Cardiac septum (tissue), 1 donor: ENCODE measurements at places on chromosomes 11 and 22.
A peak's percentile ranks its signal among the peaks of the same experiment; 100 is the strongest.

DNA sequence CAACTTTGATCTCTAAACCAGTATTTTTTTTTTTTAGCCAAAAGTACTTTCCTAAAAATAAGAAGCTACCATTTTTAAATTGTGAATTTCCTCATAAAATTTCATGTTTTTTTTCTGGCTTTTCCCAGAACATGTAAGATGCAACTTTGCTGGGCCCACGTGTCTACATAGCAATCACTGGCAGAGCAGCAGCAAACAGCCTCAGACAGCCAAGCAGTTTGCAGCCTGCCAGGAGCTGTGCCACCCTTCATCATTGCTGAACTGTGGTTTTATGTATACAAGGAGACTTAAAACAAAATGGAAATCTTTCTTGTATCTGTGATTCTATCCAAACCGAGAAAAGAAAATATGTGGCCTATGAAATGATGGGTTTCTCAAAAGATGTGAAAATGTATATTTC, 110.2 kb downstream of the GRIA4 start:
- DNase-seq, result no peak

DNA sequence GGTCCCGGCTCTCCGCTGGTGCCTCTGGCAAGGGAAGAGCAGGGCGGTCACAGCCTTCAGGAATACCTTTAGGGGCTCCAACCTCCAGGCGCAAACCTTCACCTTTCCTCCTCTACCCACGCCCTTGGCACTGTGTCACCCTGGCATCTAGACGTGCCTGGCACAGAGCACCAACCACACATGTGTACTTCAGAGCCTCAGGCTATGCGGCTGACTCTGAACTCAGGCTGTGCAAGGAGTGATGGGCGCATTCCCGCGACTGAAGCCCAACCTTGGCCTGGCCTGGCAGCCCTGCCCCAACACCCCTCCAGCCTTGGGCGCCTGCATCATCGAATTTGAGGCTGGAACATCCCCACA, 11.4 kb downstream of the SCARF2 start:
- no peak for DNase-seq

- DNase-seq, result no peak
Measured at GRCh38 chr11:73189723-73190556, 28.1 kb upstream of the P2RY2 start.

GRCh38 chr11:28615542-28615941, 507.4 kb downstream of the METTL15 start:
- DNase-seq, result no peak

GRCh38 chr11:95305705-95306104, 74.7 kb upstream of the SESN3 start:
- no peak for DNase-seq

- no peak for DNase-seq
Measured at GRCh38 chr11:86486261-86487030, 111.8 kb downstream of the CCDC81 start.

GRCh38 chr11:102229510-102230123, 87.7 kb upstream of the BIRC3 start:
- no peak for DNase-seq

GRCh38 chr11:76419896-76420295, 24.9 kb upstream of the EMSY start:
- no peak for DNase-seq

DNA sequence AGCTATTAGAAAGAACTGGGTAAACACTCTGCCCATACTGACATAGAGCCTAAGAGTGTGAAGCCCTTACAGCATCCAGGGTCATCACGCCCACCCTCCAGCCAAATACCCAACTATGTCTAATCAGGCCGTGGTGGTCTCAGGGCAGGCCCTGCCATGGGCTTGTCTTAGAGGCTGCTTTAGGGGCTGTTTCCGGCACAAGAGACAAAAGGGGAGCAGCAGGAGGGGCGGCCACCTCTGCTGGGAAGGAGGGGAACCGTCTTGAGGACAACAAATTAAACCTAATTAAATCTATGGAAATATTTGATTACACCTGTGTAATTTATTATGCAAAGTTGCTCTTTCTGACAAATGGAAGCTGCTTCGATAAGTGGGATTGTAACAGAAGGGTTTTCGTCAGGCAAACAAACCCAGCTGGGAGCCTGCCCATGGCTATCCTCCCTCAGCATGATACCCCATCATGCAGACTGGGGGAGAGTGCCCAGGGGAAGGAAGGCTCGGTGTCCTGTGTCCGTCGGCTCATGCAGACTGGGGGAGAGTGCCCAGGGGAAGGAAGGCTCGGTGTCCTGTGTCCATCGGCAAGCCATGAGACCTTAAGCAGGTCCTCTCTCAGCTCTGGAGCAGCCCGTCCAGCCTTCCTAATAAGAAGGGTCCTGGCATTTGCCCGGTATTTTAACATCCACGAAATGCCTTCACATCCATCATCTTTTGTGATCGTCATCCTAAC, 163.6 kb upstream of the B3GAT1 start:
- DNase-seq, result no peak

- no peak for DNase-seq
Measured at GRCh38 chr11:78022397-78023396, at the start of gene KCTD14. Gene KCTD14 (minus strand): TSS chr11:78023276. CDS start chr11:78023249, 27 bp downstream.

GRCh38 chr11:32549611-32550187, 33.9 kb upstream of the EIF3M start:
- DNase-seq, result no peak

DNA sequence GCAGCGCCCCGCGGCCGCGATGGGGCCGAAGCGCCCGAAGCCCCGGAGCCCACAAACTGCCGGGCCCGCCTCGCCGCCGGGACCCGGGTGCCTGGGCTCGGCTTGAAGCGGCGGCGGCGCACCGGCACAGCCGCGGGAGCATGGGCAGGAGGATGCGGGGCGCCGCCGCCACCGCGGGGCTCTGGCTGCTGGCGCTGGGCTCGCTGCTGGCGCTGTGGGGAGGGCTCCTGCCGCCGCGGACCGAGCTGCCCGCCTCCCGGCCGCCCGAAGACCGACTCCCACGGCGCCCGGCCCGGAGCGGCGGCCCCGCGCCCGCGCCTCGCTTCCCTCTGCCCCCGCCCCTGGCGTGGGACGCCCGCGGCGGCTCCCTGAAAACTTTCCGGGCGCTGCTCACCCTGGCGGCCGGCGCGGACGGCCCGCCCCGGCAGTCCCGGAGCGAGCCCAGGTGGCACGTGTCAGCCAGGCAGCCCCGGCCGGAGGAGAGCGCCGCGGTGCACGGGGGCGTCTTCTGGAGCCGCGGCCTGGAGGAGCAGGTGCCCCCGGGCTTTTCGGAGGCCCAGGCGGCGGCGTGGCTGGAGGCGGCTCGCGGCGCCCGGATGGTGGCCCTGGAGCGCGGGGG, 346 bp downstream of the FJX1 start:
- DNase-seq, result no peak

GRCh38 chr11:60761436-60762190, 4.9 kb downstream of the MS4A15 start:
- peak; percentile 12 for DNase-seq
